ENCODE measurements at places on chromosomes 12 and 14.

- no peak for DNase-seq
These were observed 1143.6 kb downstream of the FLRT2 start for GRCh38 chr14:86673523-86673969.

DNA sequence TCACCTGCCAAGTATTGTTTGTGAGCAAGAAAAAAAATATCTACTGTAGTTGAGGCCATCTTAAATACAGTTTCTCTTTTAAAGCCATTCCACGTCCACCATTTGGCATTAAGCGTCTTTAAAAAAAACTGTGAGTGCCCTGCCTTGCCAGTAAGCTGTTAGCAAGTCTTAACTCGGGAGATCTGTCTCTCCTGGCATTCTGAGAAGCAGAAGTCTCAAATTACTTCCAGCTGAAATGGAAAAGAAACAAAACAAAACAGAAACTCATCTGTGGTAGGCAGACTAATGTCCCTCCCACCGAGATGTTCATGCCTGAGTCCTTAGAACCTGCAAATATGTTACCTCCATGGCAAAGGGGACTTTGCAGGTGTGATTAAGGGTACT, 126.2 kb downstream of the CRADD start:
- no peak for DNase-seq

DNA sequence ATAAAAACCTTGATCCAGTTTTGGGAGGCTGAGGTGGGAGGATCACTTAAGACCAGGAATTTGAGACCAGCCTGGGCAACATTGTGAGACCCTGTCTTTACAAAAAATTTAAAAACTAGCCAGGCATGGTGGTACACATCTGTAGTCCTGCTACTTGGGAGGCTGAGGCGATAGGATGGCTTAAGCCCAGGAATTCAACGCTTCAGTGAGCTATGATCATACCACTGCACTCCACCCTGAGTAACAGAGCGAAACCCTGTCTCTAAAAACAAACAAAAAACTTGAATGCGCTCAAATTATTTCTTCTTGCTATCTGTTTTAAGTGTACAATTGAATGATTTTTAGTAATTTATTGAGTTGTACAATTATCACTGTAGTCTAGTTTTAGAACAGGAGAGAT, 20.1 kb downstream of the WDR20 start:
- no peak for DNase-seq

DNA sequence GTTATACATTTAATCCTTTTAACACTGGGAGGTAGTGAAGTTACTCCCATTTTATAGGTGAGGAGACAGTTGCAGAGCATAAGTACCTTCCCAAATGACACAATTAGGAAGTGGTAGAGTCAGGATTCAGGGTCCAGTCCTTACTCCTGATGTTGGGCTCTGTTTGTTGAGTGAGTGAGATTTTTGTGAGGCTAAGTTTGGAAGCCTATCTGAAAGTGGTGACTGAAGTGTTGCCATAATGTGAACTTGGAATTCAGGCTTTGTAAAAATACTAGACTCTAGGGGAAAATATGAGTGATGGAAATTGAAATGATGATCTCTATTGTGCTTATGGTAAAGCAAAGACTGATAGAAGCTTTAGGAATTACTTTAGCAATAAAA, 2.2 kb downstream of the NUDT4 start:
- DNase-seq = no peak

DNA sequence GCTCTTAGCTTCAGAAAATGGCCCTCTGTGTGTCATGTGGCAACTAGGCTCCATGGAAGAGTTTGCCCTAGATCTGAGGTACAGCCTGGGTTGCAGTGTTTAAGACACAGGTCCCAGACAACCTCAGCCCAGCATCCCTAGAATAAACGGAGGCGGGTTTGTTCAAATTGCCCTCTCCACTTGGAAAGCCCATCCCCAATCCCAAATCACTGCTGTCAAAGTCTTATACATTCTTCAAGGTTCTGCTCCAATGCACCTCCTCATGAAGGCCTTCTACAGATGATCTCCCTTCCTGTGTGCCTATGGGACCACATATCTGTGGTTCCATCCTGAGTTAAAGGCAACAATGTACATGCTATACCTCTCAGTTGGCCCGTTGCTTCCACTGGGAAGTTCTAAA, 289.8 kb downstream of the DPF3 start:
- no peak for DNase-seq

GRCh38 chr12:51077930-51078329, 5.5 kb downstream of the CSRNP2 start:
- DNase-seq = no peak

GRCh38 chr12:24507827-24508226, 441.1 kb downstream of the BCAT1 start:
- no peak for DNase-seq

DNA sequence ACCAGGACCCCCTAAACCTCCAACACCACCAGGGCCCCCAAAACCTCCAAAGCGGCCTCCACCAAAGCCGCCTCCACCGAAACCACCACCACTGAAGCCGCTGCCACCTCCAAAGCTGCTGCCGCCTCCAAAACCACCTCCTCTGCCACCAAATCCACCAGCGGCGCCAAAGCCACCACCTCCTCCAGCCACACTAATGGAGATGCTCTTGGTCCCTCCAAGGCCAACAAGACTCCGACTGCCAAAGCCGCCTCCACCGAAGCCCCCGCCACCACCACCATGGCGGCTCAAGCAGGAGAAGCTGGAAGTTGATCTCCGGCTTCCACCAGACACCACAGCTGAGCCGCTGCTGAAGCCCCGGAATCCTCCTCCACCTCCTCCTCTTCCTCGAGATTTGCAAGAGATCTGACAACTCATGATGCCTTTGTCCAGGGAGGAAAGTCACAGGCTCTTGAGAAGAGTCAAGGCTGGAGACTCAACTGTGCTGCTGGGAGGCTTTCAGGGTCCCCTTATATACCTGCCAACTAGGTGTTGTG, at the start of gene KRT2:
Gene KRT2, minus strand, starts transcription at position 486 of the 536 bp plus-strand sequence. Its CDS starts 69 bp downstream, at position 417.
- no peak for DNase-seq

GRCh38 chr12:106239241-106239950, 8.4 kb downstream of the CKAP4 start:
- no peak for DNase-seq

GRCh38 chr14:68441542-68441941, 351.3 kb downstream of the ZFP36L1 start:
- no peak for DNase-seq

GRCh38 chr14:24954700-24955037, 95.3 kb downstream of the STXBP6 start:
- DNase-seq = no peak

DNA sequence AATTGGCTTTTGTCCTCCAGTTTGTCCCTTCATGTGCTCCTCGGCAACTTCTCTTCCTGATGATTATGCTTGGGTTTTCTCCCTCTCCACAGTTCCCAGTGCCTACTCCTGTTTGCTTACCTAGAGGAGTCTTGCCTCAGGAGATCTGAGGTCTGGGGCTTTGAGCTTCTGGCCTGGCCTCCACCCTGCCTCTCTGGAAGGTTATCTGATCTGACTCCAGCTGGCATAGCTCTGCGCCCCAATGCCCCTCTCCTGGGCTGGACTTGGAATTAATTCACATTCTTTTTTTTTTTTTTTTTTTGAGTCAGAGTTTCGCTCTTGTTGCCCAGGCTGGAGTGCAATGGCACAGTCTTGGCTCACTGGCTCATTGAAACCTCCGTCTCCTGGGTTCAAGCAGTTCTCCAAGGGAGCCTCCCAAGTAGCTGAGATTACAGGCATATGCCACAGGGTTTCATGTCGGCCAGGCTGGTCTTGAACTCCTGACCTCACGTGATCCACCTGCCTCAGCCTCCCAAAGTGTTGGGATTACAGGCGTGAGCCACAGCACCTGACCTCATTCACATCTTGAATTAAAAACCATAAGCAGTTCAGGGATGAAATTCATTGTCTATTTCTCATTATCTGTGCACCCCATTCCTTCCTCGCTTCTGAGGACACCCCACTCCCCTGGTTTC, 33.5 kb downstream of the CFL2 start:
- DNase-seq = no peak

DNA sequence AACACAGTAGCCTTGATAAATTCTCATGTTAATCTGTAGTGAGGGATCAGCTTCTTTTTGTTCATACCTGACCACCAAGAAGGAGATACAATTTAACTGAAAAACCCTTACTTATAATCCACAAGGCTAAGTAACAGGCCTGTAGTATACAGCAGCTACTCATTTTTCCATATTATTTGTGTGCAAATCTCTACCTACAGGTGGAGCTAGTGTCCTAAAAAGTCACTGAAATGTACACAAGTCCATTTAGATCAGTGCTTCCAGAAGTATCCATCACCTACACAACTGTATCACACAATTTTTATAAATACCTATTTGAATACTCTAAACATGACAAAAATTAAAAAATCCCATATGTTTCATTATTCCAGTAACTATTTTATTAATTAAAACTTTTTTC, 173.2 kb downstream of the SLC35F4 start:
- DNase-seq = peak; percentile 48

GRCh38 chr12:9606736-9607372, 862 bp downstream of the KLRB1 start:
- DNase-seq = no peak

GRCh38 chr12:31031951-31032335, 41.7 kb upstream of the DDX11 start:
- DNase-seq = no peak

DNA sequence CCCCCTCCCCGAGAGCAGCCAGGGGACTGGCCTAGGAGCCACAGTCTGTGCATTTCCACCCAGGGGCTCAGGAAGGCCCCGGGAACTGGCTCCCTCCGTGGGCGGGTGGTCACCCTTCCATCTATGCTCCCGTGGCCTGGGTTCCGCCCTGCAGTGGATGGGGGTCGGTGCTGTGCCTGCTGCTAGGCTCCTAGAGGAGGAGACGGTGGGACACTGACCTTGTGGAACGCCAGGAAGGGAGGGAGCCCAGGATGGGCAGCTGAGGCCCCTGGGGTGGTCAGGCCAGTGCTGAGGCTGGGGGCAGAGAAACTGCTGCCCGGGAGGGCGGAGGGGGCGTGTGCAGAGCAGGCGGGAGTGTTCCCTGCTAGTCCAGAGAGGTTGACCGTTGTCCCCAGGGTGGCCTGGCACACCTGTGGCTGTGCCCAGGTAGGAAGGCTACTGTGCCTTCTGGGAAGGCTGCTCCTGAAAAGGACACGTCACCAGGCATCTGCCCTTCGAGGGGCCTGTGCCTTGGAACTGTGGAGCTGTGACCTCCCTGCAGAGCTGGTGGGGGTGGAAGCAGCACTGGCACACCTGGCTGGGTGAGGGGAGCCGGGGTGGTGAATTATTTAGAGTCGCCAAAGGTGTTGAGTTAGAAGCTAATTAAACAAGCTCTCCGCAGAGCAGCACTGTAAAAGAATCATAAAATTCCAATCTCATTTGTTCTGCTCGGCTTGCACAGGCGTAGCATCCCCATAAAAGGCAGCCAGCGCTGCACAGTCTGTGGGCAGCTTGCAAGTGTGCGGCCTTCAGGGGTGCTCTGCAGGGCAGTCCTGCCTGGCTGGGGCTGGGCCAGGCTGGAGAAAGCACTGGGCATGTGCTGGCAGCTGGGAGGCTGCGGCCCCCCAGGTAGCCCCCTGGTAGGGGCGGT, 145.1 kb downstream of the KIF26A start:
- DNase-seq = no peak

- no peak for DNase-seq
These were observed 128.0 kb downstream of the RFLNA start for GRCh38 chr12:124422570-124423523.

- no peak for DNase-seq
These were observed 48.4 kb downstream of the ATL1 start for GRCh38 chr14:50608302-50608851.

Measured in non-pigmented ciliary epithelial cell (primary cell).